Stimulated activated CD4-positive, alpha-beta T cell treated with anti-CD3 and anti-CD28 coated beads, Interleukin-1b, Interleukin-23, amount 100 ng/mL, for 1 hour (primary cell): ENCODE measurements at places on chromosomes 1 and 21.

DNA sequence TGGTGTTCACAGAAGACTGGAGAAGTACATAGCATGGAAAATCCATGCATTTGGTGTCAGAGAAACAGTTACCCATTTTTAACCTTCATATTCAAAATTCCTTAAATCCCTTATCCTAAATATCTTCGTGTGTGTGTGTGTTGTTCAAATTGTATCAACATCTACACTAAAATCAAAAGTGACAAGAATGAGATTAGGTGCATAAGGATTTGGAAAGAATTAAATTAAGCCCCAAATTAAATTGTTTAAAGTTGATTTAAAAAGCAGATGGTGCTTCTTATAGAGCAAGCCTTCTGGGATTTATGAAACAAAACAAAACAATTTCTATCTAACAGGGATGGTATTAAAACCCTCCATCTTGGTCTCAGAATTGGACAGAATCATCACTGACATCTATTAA, 4.7 kb downstream of the RSPH1 start:
- DNase-seq: no peak

DNA sequence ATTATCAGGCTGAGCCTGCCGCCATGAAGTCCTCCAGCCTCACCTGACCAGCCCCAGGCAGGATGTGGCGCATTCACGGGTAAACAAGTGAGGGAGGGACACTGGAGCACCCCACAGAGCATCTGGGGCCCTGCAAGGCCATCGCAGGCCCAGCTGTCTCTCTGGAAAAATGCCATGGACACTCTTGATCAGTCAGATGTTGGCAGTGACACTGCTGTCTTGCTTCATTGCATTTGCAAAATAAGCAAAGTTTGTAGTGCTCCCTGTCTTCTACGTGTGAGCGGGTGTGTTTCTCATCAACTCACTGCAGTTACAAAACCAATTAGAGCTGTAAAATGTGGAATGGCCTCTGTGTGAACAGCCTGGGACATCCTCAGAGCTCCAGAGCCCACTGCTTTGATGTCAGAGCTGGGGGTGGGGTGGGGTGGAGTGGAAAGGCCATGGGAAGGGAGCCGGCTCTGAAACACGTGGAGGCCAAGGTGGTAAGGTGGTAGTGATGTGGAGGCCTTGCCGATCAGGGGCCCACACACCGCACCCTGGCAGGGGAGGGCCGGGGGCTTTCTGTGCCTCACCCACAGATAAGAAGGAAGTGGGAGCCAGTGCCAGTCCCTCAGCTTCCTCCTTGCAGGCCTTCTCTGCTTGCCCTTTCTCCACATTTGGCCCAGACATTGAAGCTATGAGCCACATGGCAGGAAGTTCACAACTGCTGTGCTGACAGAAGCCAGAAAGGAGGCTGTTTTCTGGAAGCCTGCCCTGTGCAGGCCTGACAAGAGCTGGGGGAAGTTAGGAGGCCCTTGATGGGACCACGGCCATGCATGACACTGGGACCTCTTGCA, 254.9 kb downstream of the RHOU start:
- no peak for DNase-seq

GRCh38 chr1:27555700-27556424, 48.1 kb downstream of the AHDC1 start:
- no peak for DNase-seq

DNA sequence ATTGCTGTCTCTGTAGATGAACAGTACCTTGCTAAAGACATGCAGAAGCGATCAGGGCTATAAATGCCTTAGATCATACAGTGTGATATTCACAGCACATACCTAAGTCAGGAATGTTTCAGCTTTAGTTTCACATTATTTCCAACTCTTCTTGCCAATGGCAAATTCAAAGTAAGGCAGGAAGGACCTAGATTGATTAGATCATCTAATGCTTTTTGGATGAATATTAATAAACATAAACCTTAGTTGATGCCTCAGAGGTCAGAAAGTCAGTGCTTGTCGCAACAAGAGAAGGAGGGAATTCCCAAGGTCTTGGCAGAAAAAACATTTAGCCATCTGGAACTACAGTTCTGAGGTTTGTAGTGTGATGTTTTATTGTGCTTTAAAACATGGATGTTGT, 122.3 kb downstream of the TNFSF18 start:
- no peak for DNase-seq

GRCh38 chr1:212177542-212177941, 107.7 kb upstream of the PPP2R5A start:
- no peak for DNase-seq

GRCh38 chr1:100530880-100531487, 7.0 kb upstream of the GPR88 start:
- no peak for DNase-seq

DNA sequence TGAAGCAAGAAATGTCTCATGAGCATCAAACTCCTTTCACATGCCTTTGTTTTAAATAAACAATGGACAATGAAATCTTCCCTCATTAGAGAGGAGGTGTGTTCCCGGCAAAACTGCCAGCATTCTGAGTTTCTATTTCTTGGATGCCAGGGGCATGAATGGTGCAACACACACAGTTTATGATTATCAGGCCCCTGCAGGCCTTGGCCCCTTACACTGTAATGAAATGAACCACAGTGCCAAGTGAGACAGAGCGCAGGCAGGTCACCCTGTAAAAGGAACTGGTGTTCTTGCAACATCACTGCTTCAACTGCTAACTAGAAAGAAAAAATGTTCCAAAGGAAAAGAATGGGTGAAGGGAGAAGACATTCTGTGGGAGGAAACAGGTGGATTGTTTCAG, 3.8 kb upstream of the PIGC start:
- DNase-seq: no peak
